CD4-positive, alpha-beta T cell treated with Interleukin-4 for 1 hour (primary cell): ENCODE measurements at places on chromosomes 12 and 14.

GRCh38 chr14:77838831-77839511 lies 39.1 kb downstream of the ADCK1 start:
- DNase-seq: no peak

DNA sequence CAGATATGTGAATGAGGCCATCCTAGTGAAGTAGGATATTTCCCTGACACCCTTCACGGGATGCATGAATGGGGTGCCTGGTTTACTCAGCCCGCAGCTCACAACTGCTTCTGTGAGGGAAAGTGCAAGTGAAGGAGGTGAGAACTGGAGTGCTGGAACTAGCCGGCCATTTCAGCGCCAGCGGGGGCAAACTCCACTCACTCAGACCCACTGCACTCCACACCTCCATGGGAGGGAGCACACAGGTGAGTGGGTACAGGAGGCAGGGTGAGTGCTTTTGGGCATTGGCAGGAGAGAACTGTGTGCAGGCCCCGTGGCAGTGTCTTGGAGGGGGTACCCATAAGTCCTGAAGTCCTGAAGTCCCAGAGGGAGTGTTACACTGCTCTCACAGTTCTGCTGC lies 1008.4 kb downstream of the SLC6A15 start:
- no peak for DNase-seq

DNA sequence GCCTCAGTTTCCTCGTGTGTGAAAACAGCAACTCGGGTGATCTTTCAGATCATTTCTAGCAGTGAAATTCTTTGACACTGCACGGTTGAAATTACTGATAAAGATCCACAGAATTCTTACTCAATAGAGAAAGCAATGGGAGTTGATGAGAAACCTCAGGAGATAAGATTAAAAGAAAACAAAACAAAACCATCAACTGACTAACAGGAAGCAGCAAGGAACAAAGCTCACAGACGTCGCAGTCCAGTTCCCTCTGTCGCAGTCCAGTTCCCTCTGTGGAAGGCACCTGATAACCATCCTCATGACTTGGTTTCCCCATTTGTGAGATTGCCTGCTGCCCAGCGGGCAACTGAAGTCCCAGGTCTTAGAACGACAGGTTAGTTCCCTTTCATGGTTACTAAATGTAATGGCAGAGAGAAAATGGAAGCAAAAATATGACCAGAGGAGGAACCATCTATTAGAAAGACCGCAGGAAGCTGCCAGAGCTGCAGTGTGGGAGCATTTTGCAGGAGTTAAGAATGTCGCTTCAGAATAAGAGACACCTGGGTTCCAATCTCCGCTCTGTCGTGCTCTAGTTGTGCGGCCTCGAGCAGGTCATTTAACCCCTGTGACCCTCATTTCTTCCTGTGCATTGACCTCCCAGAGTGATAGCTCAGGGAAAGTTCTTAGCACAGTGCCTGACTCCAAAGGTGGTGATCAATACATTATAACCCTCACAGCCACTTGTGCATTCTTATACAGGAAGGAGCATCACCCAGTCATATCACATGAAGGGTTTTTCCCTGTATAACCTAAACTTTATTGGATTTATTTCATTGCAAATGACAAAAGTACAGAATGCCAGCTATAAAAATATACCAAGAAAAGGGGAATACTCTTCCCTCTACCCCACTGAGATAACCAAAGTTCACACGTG lies 5.1 kb upstream of the MED13L start:
- no peak for DNase-seq

GRCh38 chr14:77372304-77372841 lies 4.5 kb downstream of the TMED8 start:
- peak; percentile 50 for DNase-seq

GRCh38 chr14:61898568-61898967 lies 136.3 kb downstream of the SNAPC1 start:
- DNase-seq: no peak

DNA sequence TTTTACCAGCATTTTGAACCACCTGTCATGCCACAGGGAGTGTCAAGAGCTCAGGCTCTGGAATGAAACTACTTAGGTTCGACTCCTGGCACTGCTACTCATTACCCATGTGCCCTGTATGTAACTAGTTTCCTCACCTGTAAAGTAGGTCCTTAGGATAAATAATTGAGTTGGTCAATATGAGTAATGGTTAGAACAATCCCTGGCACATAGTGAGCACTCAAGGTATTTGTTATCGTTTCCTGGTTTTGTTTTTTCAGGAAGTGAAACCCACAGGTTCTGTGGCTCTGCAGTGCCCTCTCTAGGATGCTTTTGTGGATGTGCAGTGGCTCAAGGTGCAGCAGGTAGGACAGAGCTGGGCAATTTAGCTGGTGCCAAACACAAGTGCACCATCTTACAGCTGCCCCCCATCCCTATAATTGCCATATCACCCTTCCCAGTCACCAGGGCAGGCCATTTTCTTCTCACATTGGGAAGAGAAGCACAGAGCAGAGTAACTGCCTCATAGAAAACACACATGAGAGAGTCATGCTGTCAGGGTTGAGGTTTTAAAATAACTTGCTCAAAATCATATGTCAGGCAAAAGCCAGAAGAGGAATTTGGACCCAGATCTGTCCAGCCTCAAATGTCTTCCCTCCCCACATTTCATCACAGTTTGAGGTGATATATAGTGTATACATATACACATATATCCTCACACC lies 297.5 kb downstream of the RPAP3 start:
- DNase-seq: peak; percentile 62

GRCh38 chr12:106566771-106567170 lies 16.0 kb upstream of the RFX4 start:
- no peak for DNase-seq

DNA sequence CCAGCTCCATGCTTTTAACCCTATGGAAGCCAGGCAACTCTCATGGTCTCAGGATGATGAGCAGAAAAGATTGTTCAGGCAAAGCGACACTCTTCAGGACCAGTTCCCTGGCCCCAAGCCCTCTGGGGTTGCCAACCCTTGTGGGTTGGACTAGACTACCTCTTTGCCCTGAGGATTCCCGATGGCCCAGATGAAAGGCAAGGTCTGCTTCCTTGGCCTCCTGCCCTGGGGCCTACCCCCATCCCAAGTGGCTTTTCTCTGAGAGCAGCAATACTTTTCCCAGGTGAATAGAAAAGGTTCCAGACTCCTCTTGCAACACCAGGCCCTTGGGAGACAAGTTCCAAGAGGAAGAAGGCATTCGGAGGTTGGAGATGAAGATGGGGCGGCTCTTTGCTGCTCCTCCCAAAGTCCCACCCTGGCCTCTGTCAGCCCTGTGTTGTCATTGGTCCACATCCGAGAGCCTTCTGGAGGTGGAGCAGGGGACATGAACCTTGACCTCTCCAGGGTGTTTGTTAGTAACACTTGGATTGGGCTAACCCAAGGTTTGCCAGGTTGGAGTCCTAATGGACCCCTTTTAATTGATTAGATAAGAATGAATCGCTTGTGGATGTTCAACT lies 131.1 kb downstream of the GCH1 start:
- no peak for DNase-seq

- DNase-seq: peak; percentile 37
These were observed 67.2 kb downstream of the KDM2B start for GRCh38 chr12:121513464-121514183.

- no peak for DNase-seq
These were observed 1088.5 kb upstream of the TMEM132C start for GRCh38 chr12:127178463-127178862.

DNA sequence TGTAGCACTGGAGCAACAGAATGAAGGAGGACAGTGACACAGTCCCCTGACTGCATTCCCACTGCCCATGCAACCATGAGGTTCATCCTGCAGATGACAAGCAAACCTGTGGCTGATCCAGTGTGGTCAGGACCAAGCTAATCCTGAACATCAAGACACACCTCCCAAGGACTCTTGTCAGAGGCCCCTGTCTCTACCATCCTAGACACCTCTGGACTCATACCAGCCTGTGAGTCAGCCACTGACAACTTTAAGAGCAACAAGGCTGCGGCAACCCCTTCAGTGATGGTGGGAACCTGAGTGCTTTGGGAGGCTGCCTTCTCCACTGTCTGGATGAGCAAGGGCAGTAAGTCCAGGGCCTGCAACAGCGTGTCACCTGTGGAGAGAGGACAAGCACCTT lies 24.6 kb downstream of the GCN1 start:
- no peak for DNase-seq

GRCh38 chr12:78473136-78473535 lies 391.4 kb upstream of the SYT1 start:
- DNase-seq: no peak

GRCh38 chr12:113149361-113150150 lies at the start of gene CFAP73:
TSS of gene CFAP73 (plus strand) at chr12:113149724. CDS start at chr12:113149858, 134 bp downstream.
- DNase-seq: no peak

GRCh38 chr12:1928439-1929121 lies 10.1 kb upstream of the CACNA2D4 start:
- DNase-seq: no peak

DNA sequence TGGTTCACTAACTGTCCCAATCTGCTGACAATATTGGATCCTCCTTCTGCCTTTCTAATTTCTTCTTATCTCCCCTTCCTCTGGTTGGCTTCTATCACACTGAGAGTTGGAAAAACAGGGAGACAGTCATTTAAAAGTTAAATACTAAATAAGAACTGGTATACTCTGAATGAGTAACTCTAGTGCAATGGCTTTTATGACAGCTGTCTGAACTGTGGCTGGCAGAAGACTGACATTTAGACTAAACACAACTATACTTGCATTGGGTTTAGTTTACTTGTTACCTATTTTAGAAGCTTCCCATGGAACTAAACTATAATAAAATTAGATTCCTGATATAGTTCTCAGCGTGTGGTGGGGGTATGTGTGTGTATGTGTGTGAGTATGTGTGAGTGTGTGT lies 7.9 kb upstream of the MAGOHB start:
- no peak for DNase-seq

GRCh38 chr12:111455448-111456320 lies 50.0 kb downstream of the SH2B3 start:
- DNase-seq: no peak

- no peak for DNase-seq
These were observed 19.8 kb downstream of the GALNT6 start for GRCh38 chr12:51371295-51371953.

DNA sequence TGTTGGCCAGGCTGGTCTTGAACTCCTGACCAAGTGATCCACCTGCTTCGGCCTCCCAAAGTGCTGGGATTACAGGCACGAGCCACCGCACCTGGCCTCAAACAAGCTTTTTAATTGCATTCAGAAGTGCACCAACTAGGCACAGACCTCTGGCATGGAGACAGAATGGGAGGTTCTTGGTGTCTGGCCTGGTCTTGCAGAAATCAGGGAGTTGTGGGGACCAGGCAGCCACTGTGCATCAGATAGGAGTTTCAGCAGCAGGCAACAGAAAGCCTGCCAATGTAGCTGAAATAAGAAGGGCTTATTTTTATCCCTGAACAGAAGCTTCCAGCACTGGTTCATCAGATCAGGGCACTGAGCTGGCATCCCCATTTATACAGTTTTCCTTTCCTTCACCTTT lies 22.2 kb upstream of the TCL1B start:
- DNase-seq: no peak

GRCh38 chr12:125604976-125605375 lies 539.7 kb downstream of the AACS start:
- DNase-seq: no peak

- DNase-seq: no peak
These were observed 70.8 kb downstream of the PRORP start for GRCh38 chr14:35193161-35193560.

DNA sequence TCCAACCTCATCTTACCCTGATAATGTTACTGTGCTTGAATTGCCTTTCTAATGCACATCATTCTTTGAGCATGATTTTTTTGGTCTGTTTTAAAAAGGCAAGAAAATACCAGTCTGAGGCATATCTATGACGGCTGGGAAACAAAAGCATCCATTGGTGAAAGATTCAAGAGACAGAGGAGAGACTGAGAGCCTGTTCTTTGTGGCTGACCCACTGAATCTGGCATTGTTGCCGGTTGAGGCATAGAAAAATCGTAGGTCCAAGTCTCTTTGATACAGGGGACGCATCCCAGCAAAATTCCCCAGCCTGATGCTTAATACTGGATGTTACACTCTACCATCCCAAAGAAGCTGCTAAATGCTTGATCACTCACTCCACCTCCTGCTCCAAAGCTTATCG lies 2.9 kb upstream of the KLHL42 start:
- DNase-seq: no peak

DNA sequence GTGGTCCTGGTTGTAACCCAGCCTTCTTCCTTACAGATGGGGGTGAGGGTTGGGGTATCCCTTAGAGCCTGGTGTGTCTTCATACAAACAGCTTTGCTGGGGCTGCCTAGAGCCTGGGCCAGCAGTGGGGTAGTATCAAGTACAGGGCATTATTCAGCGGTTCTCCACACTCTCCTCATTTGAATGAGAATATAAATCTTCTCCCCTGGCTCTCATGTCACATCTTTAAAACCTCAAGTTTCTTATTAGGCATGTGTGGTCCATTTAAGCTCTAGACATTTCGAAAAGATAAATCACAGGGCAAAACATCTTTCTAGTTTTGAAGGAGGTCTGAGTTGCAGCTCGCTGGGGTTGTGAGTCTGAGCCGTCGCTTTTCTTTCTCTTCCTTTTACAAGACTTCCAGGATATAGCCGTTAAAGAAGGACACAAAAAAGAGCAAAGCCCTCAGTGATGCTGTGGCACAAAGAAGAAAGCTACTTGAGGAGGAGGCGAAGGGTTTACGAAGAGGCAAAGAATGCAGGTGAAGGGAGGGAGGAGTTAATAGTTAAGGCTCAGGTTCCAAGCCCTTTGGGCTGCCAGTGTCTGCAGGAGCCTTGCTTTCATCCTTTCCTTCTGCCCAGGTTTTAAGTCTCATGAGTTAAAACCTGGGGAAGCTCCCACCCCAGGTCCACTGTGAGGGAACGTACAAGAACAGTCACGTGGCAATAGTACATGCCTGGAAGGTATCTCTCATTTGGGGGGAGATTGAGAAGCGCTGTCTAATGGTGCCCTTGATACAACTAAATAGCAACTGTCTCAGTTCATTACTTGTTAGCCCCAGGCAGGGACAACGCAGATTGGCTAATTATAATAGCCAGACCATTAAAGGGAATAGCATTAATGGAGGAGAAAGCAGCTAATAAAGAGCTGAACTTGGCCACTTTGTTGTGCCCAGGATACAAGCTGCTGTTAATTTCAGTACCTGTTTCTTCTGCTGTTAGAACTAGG lies 94.2 kb downstream of the ETV6 start:
- no peak for DNase-seq

DNA sequence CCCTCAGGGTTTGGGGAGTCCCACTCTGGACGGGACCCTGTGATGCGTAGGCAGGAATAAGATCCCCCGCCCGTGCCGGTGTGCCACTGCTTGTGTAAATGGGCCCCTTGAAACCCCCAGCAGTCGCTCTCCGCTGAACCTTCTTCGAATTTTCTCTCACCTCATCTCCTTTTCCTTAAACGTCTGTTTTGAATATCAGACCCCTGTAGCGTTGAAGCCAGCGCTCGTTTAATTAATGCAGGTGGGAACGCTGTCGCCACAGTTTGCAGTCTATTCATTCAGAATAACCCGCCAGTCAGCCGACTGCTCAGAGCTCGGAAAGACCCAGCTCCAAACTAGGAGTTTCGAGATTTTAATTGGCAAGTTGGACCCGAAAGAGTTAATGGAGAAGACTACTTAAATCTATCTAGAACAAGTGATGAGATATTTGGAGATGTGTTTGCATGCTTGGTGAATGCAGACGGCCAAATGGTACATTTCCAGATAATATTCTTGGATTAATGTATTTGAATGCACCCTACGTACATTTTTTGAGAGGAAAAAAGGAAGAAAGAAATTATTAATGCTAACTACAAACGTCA lies 739 bp upstream of the PPP2R5E start:
- no peak for DNase-seq
